ENCODE measurements at places on chromosomes 16 and 17. TPM values are rescaled to one million over a fixed set of nuclear protein-coding genes. Genes with fewer than 3 reads are reported as not detected.

The PIMREG gene
- 13.7 TPM for total RNA-seq

The NPIPA3 gene
- total RNA-seq: 0.59 TPM

The DNAI2 gene
- not detected for total RNA-seq

The DOC2B gene
- not detected for total RNA-seq

The SMIM36 gene
- total RNA-seq: not detected

The TMEM106A gene
- 4.8 TPM for total RNA-seq

The WRAP53 gene
- 3.0 TPM for total RNA-seq

The SLC47A2 gene
- not detected for total RNA-seq

The GPRC5C gene
- total RNA-seq: 0.09 TPM

The KRTAP4-9 gene
- total RNA-seq: not detected

The GNG13 gene
- total RNA-seq: not detected

The METTL26 gene
- total RNA-seq: 69.5 TPM

The NBR1 gene
- total RNA-seq: 113 TPM

The ITGA2B gene
- total RNA-seq: under 0.01 TPM

The KRT9 gene
- not detected for total RNA-seq

The SDK2 gene
- 0.89 TPM for total RNA-seq

The FOXL1 gene
- 1.8 TPM for total RNA-seq

The AIPL1 gene
- not detected for total RNA-seq

The SLFN14 gene
- total RNA-seq: not detected

The SLC22A31 gene
- 8.6 TPM for total RNA-seq

The CPHXL2 gene
- total RNA-seq: not detected

The WFIKKN1 gene
- under 0.01 TPM for total RNA-seq

Data from smooth muscle cell of the umbilical artery (primary cell).